Stimulated activated CD4-positive, alpha-beta T cell treated with anti-CD3 and anti-CD28 coated beads, Interleukin-1b, Interleukin-23, amount 100 ng/mL, for 48 hours (primary cell): ENCODE measurements at places on chromosomes 1 and 21.

- no peak for DNase-seq
These were observed 564.3 kb upstream of the NEGR1 start for GRCh38 chr1:72846476-72847278.

DNA sequence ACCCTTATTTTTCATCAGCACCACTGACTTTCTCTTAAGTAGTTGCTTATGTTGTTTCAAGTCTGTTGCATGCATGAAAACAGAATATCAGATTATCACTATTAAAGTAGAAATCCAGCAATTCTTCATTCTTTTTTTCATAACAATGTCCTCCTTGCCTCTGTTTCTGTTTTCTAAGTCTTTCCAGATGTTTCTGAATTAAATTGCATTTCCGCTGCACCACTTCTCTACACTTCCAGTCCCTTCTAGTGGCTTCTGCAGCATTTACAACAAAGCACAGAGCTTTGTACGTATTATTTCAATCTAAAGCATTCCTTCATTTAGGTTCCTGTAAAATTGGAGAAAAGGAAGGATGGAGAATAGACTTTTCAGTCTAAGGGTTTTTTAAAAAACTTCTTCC, 42.4 kb downstream of the PATJ start:
- DNase-seq: no peak

DNA sequence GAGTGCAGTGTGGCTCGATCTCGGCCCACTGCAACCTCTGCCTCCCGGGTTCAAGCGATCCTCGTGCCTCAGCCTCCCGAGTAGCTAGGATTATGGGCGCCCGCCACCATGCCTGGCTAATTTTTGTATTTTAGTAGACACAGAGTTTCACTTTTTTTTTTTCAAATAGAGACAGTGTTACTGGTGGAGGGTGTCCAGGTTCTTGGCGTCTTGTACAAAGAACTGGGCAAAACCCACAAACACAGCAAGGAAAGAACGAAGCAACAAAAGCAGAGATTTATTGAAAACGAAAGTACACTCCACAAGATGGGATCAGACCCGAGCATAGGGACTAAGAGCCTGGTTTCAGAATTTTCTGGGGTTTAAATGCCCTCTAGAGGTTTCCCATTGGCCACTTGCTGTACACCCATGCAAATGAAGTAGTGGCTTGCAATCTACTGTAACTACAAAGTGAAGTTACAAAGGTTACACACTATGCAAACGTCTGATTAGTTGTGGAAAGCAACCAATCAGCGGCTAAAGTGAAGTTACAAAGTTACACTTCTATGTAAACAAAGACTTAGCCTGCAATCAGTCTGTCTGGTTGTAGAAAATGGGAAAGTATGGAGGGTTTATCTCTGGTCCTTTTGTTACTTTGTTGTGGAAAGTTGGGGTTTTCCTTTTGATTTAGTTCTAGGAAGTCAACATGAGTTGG, 199.1 kb downstream of the DYRK1A start:
- DNase-seq: no peak

DNA sequence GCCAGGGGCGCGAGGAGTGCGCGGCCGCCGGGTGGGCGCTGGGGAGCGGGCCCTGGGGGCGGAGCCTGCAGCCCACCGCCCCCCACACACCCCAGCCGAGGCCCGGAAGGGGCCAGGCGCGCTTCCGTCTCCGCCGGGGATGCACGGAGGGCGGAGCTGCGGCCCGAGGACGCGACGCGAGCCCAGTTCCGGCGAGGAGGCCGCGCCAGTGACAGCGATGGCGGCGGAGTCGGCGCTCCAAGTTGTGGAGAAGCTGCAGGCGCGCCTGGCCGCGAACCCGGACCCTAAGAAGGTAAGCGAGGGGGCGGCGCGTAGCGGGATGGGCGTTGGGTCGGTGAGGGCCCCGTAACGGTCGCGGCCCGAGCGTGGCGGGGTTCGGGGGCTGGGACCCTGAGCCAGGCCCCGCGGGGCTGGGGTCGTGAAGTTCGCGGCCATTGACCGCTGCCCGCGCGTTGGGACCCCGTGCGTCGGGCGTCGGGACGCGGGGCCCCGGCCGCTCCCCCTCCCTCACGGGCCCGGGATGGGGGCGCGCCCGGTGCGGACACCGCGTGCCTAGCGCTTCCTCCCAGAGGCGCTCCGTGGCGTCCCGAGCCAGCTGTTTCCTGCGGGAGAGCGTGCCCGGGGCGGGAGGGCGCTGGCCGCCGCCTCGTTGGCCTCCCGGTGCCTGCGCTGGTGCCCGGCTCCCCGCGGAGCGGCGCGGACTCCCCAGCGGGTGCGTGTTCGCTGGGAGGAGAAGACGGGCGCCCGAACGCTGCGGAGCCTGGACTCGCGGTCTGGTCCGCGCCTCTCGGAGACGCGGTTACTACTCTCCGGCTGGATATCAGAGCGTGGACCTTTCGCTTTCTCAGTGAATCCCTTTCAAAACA, at the start of gene ELOA:
ELOA (plus strand) TSS at position 185 of the 866 bp plus-strand sequence; CDS start at position 218, 33 bp downstream.
- DNase-seq: peak; percentile 74

DNA sequence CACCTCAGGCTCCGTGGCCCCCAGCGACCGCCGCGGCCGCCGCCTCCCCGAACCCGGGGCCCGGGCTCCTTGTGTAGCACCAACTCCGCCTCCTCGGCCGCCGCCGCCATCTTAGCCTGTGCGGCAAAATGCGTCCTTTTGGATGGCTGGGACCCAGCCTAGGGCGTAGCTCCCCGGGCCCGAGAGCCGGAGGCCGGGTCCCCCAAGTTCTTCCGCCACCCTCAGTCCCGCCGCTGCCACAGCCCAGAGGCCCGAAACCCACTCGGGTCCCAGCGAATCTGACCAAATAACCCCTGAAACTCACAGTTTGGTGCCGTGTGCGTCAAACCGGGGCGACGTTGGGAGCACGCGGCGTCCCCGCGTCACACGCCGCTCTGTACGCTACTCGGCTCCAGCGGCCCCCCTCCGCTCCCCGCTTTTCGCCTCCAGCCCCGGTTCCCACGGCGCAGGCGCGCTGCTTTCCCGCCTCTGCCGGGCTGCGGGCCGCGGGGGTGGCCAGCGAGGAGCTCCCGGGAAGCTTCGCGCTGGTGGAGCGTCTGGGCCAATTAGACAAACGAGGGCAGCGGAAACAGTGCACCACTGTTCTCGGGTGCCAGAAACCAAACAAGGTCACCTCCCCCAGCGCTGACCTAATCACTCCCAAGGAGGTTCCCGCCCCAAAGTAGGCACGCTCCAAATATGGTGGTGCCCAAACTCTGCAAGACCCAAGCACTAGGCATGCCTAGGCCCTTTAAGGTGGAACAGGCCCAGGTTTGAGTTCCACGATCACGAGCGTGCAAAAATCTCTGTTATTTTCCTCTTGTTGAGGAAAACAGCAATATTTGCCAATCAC, at the start of gene ZNF644:
ZNF644 (minus strand) TSS at position 350 of the 832 bp plus-strand sequence. CDS start 39,682 bp downstream, outside the sequence.
- DNase-seq: peak; percentile 95

DNA sequence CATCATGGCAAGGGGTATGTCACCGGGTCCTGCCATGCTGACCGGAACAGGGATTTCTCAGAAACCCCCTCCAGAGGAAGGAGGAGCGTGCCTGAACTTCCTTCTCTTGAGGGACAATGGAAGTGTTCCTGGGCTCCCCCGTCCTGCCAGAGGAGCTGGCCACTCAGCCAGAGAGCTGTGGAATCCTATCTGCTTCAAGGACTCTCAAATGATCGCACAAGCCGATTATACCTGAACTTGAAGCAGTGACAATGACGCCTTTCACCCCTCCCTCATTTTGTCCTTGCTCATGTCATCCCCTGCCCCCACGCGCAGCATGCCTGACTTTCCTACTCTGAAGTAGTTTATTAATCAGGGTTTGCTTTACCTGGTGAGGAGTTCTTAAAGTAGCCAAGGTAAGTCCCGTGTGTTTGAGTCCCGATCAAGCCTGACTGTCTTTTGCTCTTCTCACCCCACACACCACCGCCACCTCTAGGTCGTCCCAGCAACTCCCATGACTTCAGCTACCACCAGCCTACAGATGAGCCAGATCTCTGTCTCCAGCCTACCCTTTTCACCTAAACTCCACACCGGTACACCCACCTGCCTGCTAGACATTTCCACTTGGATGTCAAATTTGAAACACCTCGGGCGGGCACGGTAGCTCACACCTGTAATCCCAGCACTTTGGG, 25.0 kb upstream of the PRELP start:
- DNase-seq: no peak

DNA sequence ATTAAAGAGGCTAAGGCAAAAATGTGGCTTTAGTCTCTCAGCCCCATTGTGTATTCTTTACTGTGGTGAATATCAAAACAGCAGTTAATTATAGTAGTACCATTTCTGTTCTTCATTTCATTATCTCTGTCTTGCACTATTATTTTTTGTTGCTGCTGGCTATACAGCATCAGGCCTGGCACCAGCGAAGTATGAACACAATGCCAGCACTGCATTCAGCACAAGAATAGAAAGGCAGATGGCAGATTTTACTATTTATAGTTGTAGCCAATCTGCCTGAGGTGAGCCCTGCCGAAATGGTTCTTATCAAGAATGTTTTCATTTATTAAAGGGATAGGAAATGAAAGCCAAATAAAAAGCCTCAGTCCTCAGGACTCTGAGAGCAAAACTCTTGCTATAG, 72.1 kb downstream of the GPR52 start:
- DNase-seq: no peak

DNA sequence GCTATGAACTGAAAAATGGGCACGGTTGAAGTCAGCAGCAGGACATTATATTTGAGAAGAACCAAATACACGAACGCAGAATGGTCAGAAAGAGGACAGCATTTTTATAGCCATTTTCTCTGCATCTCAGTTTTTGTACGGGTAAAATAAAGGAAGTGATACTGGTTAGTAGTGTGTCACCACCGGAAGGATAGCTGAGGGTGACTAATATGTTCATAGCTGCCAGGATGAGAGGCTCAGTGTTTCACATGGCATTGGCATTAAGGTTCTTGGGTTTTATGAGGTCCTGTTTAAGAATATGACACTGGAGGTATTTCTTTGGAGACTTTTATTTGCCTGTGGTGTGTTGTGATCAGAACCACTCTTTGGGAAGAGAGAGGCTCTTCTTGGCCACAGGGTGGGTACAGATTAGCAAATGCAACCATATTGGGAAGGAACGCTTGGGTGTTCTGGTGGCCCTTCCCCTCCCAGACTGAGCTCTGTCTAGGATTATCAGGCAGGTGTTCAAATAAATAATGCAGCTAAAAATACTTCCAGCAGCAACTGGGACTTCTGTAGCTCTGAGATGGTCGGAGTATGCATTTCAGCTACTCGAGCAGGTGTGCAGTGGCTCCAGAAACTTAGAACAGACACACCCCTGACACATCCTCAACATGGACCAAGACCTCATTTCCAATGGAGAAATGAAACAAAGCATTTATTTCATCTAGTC, 158.2 kb downstream of the PBX1 start:
- no peak for DNase-seq

GRCh38 chr21:41048145-41048544, 119.8 kb upstream of the BACE2 start:
- DNase-seq: no peak

DNA sequence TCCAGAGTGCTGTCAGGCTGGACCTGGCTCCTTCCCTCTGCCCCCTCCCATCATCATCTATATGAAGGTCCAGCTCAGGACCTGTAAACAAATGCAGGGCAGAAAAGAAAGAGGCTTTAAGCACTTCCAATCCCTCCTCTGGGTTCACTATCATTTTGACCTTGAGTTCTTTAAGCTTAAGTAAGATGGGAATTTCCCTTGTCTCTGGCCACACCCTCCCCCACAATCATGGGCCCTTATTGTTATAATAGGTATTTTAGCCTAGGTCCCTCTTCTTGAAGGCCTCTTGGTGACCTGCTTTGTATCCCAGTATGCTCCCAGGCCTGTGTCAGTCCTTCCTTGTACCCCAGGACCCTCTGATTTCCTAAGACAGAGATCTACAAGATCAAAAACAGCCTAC, 45.1 kb upstream of the EPS15 start:
- DNase-seq: no peak

DNA sequence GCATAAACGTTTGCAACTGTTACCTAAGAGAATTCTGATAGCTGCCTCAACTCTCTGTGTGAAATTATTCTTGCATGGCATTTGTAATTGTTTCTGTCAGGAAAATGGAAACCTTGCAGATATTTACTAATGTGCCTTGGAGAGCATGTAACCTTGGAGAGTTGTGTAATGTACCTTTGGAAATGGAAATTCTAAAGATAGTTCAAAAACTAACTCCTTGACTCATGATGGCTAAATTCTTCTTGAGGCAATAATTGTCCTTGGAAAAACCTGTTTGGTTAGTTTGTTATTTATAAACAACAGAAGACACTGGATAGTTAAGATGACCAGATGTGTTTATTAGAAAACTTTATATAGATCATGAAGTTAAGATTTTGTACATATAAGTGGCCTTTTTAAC, 1033.8 kb downstream of the PLA2G4A start:
- no peak for DNase-seq

GRCh38 chr1:112558634-112559033, 49.9 kb downstream of the WNT2B start:
- no peak for DNase-seq

DNA sequence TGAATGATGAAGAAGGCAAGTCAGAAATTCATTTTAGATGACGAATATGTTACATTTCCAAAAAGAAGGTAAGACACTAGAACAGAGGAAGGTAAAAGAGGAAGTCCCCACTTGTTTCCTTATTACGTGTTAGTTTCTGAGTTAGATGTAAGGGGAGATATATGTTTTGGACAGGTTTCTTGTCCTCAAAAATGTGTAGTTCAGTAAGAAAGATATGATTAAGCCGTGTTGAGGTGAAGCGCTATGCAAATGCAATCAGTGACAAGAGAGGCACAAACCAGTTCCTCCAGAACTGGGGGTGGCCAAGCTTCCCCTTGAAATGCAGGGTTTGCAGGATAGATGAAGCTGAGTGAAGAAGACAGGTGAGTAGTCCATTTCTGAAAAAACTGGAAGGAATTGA, 293.3 kb upstream of the RUNX1 start:
- peak; percentile 45 for DNase-seq

DNA sequence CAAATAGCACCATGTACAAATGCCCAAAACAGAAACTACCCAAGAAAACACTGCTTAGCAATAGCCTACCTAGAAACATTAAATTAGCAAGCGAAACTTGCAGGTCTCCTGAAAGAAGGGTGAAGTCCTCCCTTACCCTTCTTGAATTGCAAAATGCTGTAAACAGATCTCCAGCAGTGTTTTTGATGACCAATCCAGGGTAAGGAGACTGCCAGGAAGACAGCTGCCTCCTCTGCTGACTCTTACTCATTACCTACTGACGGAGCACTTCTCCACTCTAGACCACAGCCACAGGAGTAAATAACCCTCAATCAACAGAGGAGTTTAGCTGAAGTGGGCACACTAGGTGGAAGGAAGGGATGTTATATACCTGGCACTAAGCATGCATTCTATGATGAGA, 32.2 kb upstream of the GADD45A start:
- no peak for DNase-seq
